ENCODE measurements at places on chromosomes 13 and 19. TPM values are rescaled to one million over a fixed set of nuclear protein-coding genes. Genes with fewer than 3 reads are reported as not detected.

LHFPL6 gene
- total RNA-seq: 62.8 TPM

FLT3LG gene
- total RNA-seq: 1.6 TPM

EDNRB gene
- 112 TPM for total RNA-seq

CCDC169 gene
- 1.2 TPM for total RNA-seq

DCLK1 gene
- 38.1 TPM for total RNA-seq

CLEC17A gene
- not detected for total RNA-seq

FGF22 gene
- not detected for total RNA-seq

GIPC3 gene
- 1.2 TPM for total RNA-seq

ZNF880 gene
- total RNA-seq: 11.4 TPM

ZNF773 gene
- 15.3 TPM for total RNA-seq

ZSCAN1 gene
- total RNA-seq: not detected

SYNE4 gene
- total RNA-seq: 0.17 TPM

ZNF534 gene
- total RNA-seq: not detected

All from dermis blood vessel endothelial cell (primary cell).